ENCODE measurements at places on chromosomes 7 and 10. TPM values are rescaled to one million over a fixed set of nuclear protein-coding genes. Genes with fewer than 3 reads are reported as not detected.

GRCh38 chr10:24209432-24209771, 464 bp downstream of the KIAA1217 start:
- DNase-seq: no peak

DNA sequence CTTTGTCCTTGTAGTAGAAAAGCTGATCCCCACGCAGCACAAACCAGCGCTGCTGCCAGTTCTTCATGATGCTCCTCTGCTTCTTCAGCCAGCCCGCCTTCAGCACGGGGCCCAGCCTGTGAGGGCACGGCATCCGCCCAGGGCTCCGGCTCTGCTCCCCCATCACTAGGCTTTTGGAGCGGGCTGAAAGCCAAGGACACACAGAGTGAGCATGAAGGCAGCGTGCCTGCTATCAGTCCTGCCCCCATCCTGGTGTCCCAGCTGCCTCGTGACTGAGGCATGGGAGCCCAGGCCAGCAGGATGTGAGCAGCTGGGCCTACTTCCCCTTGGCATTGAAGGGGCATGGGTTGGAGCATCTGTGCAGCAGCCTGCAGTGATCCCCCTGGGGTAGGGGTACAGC, 21.9 kb downstream of the ARHGAP22 start:
- no peak for DNase-seq

DNA sequence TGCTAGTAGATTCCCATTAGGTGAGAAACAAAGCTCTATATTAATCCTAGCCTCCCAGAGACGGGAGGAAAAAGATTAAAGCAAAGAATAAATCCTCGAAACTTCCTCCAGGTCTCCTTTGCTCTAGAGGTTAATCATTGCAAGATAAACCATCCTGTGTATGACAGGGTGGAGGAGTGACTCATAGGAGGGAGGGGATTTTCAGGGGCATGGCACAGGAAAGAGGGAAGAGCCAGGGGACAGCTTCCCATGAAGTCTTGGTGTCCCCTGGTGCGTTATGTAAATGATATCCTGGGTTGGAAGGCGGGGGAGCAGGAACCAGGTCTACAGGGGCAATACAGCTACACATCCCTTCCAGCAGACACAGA, 780 bp downstream of the CYP3A5 start:
- no peak for DNase-seq

GRCh38 chr7:85413718-85414117, 226.9 kb upstream of the SEMA3D start:
- no peak for DNase-seq

DNA sequence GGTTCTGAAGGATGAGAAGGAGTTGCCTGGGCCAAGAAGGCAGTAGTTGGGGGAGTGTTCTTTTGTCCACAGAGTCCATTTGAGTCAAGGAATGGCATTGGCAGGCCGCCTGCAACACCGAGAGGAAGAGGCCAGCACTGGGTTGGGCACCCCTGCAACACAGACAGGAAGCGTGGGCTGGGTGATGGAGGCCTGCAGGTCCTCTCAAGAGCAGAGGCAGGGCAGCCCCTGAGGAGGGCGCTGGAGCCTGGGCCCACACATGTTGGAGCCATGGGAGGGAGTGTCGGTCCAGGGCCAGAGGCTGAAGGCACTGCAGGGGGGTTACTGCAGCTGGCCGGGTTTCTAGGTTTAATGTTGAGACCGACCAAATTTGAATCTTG, 137.3 kb downstream of the PTPN20 start:
- DNase-seq: no peak

GRCh38 chr7:90763108-90763507, 167.0 kb downstream of the CDK14 start:
- DNase-seq: no peak

DNA sequence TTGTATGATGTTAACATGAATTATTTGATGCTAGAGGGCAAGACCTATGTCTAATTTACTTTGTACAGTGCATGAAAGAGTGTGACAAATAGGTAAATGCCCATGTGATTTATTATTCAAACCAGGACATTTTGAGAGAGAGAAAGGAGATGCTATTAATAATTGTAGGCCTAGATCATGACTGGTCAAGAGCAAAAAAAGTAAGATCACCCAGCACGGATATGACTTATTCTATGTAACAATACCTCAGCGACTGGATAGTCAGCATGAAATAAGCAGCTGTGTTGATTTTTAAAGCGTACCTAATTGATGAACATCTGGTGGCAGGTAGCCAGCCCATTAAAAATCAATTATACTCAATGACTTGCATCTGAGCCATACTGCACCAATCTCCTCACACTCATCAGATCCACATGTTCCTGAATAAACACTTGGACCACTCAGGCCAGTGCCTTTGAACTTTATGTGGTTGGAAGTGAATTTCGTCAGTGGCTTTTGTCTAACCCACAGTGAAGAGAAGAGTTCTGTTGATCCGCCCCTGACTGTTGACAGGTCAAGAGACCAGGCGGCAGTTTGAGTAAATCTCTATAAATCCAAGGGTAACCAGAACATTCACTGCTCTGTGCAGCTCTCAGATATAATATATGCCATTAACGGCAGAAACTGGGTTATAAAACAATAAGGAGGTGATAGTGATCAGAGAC, 435.3 kb downstream of the MDFIC start:
- no peak for DNase-seq

DNA sequence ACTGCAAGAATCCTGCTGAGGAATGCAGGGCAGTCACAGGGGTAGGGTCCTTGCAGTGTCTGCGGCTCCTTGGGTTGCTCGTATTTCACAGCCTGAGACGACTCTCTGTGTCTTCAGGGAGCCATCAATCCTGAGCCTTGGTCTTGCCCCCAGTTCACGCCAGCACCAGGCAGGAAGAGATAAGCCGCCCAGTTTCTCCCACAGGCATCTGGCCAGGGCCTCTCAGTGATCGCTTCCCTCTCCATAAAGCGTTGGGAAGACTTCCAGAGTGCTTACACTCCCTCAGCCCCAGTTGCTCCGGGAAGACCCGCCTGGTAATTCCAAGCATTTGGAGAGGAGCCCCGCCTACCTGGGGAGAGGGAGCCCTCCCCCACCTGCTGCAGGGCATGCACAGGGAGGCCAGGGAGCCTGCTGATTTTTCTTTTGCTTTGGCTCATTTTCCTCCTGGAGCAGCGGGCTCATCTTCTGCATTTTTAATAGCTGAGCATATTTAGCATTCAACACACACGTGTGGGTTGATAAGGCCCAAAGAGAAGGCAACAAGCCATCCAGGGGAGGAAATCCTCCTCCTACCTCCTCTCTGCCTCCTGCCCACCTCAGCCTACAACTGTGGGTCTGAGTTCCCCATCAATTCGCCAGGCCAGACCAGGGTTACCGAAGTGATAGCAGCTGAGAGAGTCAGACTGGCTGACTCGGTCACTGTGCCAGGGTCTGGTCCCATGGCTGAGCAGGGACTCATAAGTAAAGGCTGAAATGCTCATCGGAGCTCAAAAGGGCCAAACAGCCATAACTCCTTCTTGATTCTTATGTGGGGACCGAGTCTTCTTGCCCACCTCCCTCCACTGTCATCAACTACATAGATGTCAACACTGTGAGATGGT, 74.4 kb upstream of the EFCAB10 start:
- no peak for DNase-seq

DNA sequence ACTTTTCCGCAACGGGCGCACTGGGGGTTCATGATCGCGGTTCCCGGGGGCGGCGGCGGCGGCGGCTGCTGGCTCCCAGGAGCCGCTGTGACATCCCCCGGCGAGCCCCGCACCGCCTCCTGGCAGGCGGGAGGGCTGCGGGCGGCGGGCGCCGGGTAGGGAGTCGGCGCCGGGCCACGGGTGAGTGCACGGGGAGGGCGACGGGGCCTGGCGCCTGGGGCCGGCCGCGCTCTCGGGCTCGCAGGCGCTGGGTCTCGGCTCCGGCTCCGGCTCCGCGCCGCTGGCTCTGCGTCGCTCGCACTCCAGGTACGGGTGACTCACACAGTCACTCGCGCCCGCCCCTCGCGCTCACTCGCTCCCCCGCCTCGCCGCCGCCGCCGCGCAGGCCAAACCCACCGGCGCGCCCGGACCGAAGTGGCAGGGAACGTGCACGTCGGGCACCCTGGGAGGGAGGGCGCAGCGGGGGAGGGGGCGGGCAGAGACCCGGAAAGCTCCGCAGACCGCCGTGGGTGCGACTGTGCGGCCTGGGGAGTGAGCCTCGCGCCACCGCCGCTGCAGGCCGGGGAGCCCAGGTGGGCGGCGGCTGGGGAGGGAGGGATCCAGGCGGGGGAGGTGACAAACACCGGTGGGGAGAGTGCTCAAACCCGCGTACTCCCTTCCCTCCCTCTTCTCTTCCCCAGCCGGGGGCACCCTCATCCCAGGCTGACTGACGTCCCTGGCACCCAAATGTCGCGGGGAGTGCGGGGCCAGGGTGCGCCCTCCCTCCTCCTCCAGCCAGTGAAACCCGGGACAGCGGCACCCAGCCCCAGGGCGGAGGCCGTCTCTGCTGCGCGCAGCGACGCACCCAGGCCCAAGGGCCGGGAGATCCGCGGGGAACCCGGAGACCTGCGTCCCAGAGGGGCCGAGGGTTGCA, 276.9 kb upstream of the NEBL start:
- DNase-seq: no peak

DNA sequence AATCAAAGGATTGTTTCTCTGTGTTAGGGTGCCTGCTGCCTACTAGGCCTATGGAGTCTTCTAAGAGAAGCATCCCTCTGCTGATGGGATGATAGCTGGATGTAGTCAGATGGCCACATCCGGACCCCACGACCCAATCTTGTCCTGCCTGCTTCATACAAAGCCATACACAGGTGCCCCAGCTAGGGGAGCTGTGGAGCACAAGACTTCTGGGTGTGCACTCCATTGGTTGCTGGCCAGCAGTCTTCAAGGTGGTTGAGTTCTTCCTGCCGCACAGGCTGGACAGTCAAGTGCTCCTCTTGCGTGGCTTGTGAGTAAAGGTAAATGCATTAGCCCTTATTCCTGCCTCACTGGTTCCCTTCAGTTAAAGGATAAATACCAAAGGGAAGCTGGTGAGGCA, 120.2 kb downstream of the TEX36 start:
- DNase-seq: no peak

ETV1 gene
- not detected for total RNA-seq

MSMB gene
- not detected for total RNA-seq

PTN gene
- total RNA-seq: not detected

LAMB1 gene
- total RNA-seq: not detected
